ENCODE measurements at places on chromosomes 11 and 22.

DNA sequence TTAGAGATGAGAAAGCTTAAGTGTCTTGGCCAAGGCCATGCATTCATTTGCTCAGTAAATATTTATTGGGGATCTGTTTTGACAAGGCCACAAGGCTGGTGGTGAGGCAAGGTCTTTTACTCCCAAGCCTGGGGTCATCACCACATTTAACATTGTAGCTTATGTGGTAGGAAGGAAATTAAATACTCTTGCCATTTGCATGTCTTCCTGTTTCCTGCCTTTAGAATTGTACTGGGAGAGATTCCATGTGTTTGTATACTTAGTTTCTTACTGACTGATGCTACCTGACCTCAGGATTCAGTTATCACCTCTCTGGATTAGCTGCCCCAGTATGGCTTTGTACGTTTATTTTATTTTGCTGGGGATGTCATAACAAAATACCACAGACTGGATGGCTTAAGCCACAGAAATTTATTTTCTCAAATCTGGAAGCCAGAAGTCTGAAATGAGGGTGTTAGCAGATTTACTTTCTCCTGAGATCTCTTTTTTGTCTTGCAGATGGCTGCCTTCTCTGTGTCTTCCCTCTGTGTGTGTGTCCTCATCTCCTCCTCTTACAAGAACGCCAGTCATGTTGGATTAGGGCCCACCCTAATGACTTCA lies 44.8 kb downstream of the SPECC1L start:
- no peak for DNase-seq

DNA sequence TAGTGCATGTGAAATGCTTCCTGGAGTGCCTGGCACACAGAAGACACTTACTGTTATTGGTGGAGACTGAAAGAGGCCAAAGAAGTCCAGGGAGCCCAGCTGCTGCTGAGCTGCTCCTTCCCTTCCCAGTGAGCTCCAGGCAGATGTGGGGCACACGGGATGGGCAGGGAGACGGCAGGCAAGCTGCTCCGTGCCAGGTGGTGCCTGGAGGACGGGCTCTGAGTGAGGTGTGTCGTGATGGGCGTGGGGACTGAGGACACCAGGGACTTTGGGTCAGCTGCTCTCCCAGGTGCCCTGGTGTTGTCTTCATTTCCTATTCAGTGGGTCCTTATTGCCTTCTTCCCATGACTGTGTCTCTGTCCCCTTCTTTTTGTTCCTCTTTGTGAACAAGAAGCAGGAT lies 19.5 kb downstream of the TAB1 start:
- no peak for DNase-seq

GRCh38 chr11:125542709-125543108 lies 26.6 kb upstream of the EI24 start:
- DNase-seq, result no peak

GRCh38 chr11:98710986-98711385 lies 309.8 kb upstream of the CNTN5 start:
- no peak for DNase-seq

DNA sequence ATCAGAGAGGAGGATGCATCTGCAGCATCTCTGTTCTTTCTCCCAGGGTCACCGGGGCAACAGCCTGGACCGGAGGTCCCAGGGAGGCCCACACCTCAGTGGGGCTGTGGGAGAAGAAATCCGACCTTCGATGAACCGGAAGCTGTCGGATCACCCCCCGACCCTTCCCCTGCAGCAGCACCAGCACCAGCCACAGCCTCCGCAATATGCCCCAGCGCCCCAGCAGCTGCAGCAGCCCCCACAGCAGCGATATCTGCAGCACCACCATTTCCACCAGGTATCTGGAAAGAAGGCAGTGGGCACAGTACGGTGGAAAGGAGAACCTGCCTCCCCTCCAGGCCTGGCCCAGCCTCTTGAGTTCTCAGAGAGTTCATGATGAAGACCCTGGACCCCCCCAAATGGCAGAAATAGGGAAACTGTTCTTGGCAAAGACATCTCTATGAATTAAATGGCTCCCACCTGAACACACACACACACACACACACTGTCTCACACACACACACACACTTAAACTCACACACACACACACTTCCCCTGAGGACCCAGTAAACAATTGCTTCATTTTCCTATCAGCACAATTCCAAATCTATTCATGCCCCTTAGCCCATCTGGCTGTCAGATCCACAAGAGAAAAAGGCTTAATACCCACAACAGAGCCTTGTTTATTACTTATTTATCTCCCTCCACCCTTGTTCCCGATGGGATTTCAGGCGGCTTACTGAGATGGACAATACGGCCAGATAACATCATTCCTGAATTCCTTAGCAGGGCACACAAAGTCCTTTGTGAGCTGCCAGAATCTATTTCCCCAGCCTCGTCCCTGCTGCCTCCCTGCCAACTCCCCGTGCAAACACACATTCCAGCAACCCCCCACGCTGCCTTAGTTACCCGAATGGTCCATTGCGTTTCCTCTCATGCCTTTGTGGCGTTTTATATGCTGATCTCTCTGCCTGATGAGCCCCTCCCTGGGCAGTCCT lies 8.1 kb downstream of the TMA7B start:
- no peak for DNase-seq

GRCh38 chr11:124167826-124168231 lies 15.3 kb upstream of the OR10D3 start:
- no peak for DNase-seq

DNA sequence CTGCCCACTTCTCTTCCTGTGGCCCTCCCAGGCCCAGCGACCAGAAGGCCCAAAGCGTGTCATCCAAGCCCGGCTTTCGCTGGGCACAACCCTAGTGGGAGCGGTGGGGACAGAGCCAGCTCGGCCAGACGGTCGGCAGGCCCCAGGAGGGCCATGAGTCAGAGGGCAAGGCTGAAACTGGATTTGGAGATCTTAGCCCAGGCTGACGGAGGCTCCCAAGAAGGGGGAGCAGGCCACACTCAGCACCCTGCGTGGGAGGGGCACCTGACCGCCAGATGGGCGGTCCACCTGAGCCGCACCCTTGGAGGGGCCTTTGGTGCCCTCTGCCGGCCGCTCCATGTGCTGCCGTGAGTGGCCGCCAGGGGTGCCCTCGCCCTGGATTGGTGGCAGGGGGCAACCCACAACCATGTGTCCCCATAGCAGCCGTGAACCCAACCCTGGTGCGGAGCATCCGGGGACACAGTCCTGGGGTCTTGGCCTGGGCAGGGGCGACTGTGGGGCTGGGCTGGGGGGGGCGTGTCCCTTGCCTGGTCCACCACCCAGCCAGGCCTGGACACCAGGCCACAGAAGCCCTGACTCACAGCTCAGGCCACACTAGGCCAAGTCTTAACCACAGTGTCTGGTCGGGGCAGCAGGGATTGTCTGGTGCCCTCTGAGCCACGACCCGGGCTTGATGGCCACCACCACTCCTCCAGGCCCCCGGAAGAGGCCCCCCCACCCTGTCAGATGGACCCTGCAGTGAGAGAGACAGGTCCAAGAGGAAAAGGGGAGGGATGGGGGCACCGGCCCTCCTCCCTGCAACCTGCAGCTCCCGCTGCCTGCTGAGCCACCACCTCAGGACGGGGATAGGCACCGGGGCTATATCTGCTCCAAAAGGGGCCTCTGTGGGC lies 19.2 kb upstream of the TALDO1 start:
- DNase-seq, result peak; percentile 92

DNA sequence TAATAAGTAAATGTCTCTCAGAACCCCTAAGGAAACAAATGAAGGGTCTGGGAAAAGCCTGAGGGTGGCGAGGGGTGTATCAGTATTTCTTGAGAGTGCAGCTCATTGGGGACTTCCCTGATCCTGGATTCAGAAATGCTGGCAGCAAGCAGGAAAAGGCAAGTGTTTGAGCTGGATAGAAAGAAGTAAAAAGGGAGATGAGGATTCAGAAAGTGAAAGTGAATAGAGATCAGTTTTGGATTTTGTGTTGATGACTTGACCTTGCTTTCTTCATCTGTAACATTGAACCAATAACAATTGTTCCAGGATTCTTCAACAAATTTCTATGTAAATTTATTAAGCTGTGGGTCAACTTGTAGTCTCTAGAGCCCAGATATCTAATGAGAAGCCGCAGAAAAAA lies 66.9 kb upstream of the CTSC start:
- DNase-seq, result no peak

DNA sequence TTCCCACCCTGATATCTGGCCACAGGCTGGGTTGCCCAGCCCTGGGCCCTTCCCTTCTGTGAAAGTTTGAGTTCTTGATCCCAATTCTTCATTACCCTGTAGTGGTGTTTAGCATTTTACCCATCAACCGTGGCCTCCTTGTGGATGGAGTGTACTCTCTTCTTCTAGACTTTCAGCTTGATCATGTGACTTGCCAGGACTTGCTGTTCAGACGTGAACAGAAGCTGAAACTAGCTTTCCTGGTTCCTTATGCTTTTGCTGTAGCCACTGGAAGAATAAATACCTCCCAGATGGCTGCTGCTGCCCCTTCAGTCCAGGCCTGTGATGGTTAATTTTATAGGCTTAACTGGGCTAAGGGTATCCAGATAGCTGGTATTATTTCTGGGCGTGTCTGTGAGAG lies 32.7 kb upstream of the DAGLA start:
- DNase-seq, result no peak

DNA sequence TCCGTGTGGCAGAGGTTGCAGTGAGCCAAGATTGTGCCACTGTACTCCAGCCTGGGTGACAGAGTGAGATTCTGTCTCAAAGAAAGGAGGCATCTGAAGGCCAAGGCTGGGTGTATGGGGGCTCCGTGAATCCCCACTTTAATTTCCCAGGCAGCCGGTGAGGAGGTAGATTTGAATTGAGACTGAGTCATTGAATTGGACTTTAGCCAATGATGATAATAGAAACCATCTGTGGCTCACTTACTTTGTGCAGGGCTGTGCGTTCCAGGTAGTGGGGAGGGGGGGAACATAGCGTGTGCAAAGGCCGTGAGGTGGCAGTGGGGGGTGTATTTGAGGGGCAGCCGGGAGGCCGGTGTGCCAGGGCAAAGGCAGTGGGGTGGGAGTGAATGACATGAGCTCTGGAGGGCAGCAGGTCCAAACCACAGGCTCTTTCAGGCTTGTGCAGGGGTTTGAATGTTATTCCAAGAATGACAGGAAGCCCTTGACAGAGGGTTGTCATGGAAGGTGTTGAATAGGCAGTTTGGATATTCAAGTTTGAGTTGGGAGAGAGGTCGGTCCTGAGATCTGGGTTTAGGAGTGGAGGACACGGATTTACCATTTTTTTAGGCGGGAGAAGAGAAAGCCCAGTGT lies 6.1 kb downstream of the ARHGAP8 start:
- DNase-seq, result no peak

- DNase-seq, result no peak
These were observed 6.2 kb downstream of the YDJC start for GRCh38 chr22:21623648-21623970.

DNA sequence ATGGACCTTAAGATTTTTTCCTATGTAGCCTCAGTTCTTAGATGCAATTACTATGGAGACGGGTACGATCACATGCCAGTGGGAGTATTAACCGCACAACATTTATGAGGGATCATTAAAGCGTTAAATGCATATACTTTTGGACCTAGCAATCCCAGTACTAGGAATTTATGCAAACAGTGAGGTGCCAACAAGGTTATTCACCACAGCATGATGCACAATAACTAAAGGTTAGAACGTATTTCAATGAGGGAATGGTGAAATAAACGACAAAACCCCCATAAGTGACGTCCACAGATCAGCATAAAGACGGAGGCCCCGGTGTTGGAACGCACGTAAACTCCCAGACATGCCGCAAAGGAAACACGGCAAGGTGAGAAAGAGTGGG lies 539 bp downstream of the SIRT3 start:
- peak; percentile 85 for DNase-seq

DNA sequence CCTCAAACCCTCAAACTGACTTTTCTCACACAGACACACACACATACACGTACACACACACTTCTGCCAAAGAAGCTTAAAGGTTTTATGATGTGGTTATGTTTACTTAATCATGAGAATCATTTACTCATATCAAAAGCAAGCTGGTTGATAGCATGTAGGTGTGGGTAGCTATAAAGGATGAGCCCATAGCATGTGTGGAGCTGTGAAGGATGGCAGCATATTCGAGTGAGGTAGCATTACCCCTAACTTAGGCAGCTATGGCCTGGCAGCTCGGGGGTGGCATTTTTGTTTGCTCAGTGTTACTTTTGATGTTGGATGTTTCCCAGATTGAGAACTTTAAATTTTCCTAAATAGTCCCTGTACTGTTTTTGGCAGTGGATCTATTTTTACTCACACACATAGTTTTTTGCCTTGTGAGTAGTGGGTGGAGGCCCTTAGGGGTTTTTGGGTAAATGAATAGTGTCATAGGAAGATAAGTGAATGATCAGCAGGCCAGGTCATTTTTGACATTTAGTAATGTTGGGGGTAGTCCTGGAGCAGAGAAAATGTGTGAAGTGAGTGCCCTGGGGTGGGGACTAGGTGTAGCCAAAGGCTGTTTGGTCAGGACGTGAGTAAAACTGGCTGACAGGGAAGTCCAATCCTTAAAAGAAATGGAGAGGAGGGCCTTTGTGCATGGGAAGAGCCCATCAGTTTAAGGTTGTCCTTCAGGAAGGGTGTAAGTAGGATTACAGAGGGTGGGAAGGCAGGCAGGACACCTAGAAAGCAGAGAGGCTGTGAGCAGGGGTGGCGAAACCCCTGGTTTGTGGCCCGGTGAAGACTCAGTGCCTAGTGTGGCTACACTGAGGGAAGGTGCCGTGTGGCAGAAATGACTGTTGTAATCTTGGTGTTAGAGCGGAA lies 7.1 kb downstream of the YWHAH start:
- DNase-seq, result peak; percentile 59

DNA sequence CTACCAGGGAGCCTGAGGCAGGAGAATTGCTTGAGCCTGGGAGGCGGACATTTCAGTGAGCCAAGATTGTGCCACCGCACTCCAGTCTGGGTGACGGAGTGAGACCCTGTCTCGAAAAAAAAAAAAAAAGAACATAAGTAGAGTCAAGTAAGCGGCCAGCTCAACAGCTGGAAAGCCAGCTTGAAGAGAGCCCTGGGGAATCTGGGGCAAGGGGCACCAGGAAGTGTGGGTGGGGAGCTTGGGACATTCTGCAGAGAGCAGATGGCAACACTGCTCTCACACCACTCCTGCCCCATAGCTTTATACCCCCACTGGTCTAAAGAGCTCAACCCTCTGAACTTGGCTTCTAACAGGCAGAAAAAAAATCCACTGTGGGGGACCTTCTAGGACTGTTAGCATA lies 505.6 kb downstream of the BUD13 start:
- DNase-seq, result no peak

- no peak for DNase-seq
These were observed 18.3 kb downstream of the RRAS2 start for GRCh38 chr11:14340721-14341120.

- no peak for DNase-seq
These were observed 3.1 kb upstream of the BCR start for GRCh38 chr22:23177197-23177596.

GRCh38 chr22:19438298-19438697 lies 6.0 kb downstream of the MRPL40 start:
- no peak for DNase-seq

GRCh38 chr11:9015677-9016076 lies 11.9 kb upstream of the NRIP3 start:
- peak; percentile 72 for DNase-seq

DNA sequence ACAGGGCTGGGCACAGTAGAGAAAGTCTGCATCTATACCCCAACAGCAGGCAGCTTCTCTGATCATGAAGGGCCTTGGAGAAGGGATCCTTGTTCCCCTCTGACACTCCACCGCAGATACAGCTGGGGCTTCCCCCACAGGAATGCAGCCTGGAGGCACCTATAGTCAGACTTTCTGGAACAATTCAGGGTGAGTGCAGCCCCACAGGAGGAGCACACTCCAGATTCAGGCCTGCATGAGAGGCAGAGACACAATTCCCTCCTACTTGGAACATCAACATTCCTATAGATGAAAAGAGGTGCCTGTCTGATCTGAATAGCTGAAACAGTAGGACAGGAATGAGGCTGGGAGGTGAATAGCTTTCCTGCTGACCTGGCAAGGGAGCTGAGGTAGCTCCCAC lies 1298.0 kb upstream of the CNTN5 start:
- DNase-seq, result no peak
